ENCODE measurements at places on chromosomes 1 and 21.
A peak's percentile ranks its signal among the peaks of the same experiment; 100 is the strongest.

GRCh38 chr1:172630868-172631267 lies 28.0 kb upstream of the FASLG start:
- no peak for DNase-seq

DNA sequence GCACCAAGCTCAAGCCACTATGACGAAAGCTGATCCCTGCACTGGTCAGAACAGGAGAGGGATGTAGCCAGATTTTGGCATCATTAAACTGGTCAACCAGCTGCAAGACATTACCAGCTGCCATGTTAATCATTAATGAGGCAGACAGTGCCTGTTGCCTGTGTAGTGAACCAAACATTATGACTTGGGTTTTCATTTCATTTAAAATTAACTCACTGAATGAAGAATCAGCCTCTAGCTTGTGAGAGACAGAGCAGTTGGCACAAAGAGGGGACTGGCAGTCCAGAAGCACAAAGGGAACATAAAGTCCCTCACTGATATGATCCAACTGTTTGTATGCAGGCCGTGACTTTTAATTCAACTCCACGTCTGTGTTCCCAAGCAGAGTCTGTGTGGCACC lies 318.9 kb downstream of the SEC16B start:
- DNase-seq, result no peak

GRCh38 chr1:172704001-172704400 lies 45.1 kb downstream of the FASLG start:
- DNase-seq, result no peak

- DNase-seq, result peak; percentile 47
Measured at GRCh38 chr1:36134505-36135329, 9.7 kb upstream of the COL8A2 start.

GRCh38 chr1:47814612-47815395 lies 182.4 kb downstream of the TRABD2B start:
- DNase-seq, result no peak

GRCh38 chr1:211009944-211010343 lies 124.0 kb downstream of the KCNH1 start:
- no peak for DNase-seq

DNA sequence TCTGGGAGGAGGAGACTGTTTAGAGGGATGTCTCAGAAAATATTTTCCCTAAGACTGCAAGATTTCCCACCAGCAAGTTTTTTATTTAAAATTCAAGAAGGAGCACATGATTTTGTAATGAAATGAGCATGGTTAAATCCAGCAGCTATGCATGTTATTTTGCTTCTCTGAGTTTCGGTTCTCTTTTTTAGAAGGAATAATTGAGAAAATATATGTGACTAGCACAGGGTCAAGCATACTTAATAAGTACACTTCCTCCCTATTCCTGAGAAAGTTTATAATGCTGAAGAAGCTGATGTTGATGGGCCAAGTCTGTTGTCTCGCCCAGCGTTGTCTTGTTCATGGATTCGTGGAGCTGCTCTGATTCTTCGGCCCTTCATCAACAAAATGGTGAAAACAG lies 51.2 kb downstream of the EXO1 start:
- no peak for DNase-seq

DNA sequence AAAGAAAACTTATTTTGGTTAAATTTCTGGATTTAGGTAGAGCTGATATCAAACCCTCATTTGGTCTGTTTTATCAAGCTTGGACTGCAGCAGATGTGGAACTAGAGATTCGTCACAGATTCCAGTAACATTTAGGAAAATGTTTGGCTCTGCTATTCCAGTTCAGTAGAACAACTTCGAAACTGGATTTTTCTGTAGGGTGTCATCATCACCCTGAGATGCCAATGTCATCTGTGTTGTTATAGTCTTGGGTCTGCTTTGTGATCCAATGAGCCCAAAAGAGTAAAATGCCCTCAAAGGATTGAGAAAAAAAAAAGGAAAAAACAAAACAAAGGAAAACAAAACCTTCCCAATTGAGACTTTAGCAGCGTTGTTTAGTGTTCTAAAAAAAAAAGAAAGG lies 55.4 kb downstream of the LAMC2 start:
- DNase-seq, result no peak

GRCh38 chr1:202571719-202572339 lies 138.4 kb downstream of the SYT2 start:
- DNase-seq, result peak; percentile 22

DNA sequence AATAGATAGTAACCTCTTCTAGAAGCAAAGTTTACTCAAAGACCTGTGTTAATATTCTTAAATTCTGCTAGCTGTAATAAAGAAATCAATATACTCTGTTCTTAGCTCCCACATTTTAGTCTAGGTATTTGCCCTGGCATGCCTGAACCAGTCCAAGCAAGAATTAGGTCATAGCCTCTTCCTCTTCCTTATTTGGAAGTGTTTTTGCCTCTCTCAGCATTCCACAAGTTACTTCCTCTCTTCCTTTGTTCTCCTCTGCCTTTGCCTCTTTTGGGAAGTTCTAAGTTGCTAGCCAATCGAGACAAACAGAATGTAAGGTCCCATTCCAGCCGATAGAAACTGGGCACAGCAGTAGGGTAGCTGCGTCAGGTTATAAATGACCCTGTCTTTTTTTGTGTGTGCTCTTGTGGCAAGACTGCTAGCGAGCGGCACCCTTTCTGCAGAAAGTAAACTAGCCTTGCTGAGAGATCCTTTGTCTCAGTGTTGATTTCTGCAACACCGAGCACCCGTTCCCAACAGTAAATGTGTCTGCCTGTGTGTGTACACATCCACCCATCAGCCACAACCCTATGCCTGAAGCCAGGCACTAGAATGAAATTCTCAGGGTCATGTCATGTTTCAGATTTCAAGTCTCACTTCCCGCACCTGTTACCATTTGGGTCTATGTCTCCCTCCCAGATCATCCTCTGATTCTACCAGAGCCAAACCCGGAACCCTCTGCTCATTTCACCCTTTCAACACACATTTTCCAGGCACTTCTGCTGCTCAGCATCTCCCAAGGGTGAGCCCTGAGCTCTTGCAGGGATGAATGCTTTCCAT lies 37.5 kb downstream of the LRRC3 start:
- DNase-seq, result no peak

- DNase-seq, result no peak
Measured at GRCh38 chr1:226733876-226734275, 5.2 kb downstream of the ITPKB start.

DNA sequence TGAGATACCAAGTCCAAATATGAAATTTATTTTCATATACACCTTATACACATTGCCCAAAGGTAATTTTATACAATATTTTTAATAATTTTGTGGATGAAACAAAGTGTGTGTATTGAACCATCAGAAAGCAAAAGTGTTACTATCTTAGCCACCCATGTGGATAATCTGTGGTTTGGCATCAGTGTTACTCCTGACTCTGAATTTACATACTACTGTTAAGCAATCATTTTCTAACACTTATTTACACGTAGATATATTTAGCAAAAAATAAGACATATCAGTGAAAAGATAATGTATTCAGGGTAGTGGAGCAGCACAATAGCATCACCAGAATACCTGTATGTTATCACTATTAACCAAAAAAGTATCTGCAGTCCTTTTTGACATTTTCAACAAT lies 23.8 kb downstream of the DENND2D start:
- DNase-seq, result no peak

GRCh38 chr1:200893411-200893901 lies 1.2 kb upstream of the INAVA start:
- no peak for DNase-seq

All from stimulated activated CD4-positive, alpha-beta T cell treated with anti-CD3 and anti-CD28 coated beads, Interleukin-2, amount 100 ng/mL, for 48 hours (primary cell).